ENCODE measurements at places on chromosomes 2 and 18.

DNA sequence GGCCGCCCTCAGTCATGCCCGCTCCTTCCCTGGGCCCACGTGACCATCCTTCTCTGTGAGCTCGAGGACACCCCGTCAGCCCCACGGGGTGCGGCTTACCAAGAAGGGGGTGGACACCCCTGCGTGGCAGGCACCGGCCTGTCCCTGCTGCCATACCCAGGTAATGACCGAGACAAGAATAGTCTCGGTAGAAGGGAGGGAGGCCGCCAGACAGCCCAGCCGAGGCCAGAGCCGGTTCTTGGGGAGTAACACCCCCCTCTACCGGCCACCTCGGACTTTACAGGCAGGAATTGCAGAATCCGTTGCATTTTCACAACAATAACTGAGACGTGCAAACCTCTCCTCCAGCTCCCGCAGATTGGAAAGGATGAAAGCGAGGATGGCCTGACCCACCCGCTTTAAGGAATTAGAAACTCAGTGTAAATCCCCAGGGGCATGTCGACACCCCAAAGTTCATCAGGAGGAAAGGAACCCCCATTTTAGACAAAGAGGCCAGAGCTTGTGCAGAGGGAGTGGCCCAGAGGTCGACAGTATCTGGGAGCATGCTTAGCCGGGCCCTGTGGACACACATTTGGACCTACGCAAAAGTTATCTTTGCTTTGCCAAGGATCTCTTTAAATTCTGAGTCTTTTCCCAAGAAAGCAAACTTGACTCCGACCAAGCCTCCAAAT, 60.1 kb upstream of the GLI2 start:
- no peak for DNase-seq

DNA sequence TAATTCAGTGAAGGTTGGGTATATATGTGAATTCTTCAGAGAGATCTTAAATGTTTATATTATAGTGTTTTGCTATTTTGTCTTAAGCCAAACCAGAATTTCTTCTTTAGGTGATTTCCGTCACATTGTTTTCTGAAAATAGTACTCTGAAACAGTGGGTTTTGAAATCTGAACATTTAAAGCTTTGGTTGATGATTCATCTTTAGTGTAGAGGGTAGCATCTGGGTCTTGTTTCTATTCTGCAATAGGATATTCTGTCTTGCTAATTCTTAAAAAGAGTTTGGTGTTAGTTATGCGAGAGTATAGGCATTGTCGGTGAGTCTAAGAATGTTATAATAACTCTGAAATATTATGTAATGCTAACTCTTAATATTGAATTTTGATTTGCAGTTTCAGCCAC, 69.6 kb upstream of the FAM237A start:
- DNase-seq, result no peak

GRCh38 chr2:61165946-61166345, 4.0 kb downstream of the C2orf74 start:
- DNase-seq, result no peak

- no peak for DNase-seq
Measured at GRCh38 chr2:26521054-26521912, 43.4 kb upstream of the OTOF start.

- no peak for DNase-seq
Measured at GRCh38 chr2:176795823-176796222, 416.8 kb upstream of the HNRNPA3 start.

- no peak for DNase-seq
Measured at GRCh38 chr2:84815146-84815545, 65.7 kb downstream of the TRABD2A start.

- DNase-seq, result no peak
Measured at GRCh38 chr2:17164550-17164949, 353.7 kb downstream of the RAD51AP2 start.

DNA sequence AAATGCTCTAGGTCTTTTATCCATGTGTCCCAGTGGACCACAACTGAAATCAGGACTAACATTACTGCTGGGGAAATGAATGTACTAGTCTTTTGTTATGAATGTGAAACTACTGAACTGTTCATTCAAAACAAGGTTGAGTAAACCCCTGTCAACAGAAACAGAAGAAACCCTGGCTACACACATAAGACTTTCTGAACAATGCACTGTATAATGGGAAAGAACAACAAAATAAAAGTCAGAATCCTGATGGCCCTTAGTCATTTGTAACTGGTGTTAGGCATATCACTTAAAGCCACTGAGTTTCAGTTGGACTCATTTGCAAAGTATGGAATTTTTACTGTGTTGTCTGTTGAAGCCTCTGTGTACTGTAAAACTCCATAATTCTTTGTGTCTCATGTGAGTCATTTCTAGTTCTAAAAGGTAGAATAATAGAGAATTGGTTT, 77.0 kb upstream of the UBXN4 start:
- no peak for DNase-seq

GRCh38 chr2:98487806-98488189, 43.1 kb downstream of the INPP4A start:
- no peak for DNase-seq

- no peak for DNase-seq
Measured at GRCh38 chr2:148742373-148742772, 97.8 kb downstream of the EPC2 start.

DNA sequence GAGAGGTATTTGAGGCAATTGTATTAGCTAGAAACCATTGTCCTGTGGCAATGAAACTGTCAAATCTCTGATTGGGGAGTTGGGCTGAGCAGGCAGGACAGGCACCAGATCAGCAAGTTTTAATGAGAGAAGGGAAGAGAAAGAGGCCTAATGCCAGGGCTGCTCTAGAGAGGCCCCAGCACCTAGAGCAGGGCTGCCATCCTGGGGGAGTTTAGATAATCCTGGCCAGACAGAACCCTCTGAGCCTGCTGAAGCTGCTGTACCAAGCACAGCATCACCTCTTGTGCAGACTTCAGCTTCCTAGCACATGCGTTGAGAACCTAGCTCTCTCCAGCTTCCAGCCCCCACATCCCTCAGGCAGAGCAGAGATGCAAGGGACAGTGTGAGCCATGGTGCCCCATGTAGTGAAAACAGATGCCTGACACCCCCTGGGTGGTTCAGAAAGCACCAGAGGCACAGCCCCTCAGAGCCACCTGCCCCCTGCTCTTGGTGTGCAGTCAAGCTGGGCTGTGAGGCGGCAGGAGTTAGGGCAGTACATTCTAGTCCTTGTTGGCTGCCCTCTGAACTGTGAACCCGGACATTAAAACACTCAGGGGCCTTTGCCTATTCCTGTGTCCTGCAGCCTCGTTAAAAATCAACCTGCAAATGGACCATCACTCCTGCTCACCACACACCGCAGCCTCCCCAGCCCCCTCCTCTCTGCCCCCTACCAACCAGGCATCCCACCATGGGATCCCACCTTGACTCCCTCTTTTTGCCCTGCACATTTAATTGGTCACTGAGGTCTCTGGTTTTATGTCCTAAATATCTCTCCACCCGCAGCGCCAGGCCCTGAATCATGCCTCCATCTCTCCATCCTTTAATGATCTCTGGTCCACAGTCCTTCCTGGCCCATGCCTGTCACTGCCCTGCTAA, 52.7 kb downstream of the ADD2 start:
- no peak for DNase-seq

GRCh38 chr2:11366326-11366741, 21.9 kb upstream of the ROCK2 start:
- DNase-seq, result no peak

DNA sequence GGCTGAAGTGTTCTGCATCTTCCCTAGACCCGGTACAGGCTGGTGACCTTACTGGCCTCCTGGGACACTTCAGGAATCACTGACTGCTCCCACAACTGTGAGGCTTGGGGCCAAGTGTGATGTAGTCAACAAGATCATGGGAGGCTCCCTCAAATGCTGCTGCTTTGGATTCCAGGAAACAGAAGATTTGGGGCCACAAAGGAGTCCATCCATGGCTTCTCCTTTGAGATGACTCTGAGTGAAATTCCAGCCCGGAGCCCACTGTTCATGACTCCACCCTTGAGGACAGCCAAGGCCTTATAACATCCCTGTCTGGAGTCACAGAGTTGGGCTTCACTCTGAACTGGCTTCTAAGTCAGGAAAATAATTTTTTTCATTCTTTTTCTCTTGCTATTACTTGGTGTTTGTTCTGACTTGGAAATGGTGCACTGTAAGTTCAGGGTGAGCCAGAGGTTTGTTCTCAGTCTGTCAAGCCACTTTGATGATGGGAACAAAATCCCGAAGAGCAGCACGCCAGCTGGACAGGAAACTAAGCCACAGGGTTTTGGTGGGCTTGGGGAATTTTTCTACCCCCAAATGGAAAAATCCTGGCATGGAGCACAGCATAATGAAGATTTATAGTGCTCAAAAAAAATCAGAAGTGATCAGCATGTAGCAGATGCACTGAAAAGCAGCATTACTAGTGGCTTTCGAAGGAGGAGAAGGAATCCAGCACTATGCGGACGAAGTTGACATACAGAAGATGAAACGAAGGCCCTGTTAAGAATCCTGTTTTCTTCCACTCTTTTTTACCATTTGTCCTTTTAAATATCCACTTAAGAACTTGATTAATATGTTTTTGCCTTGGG, 98.1 kb upstream of the ZFP36L2 start:
- no peak for DNase-seq

DNA sequence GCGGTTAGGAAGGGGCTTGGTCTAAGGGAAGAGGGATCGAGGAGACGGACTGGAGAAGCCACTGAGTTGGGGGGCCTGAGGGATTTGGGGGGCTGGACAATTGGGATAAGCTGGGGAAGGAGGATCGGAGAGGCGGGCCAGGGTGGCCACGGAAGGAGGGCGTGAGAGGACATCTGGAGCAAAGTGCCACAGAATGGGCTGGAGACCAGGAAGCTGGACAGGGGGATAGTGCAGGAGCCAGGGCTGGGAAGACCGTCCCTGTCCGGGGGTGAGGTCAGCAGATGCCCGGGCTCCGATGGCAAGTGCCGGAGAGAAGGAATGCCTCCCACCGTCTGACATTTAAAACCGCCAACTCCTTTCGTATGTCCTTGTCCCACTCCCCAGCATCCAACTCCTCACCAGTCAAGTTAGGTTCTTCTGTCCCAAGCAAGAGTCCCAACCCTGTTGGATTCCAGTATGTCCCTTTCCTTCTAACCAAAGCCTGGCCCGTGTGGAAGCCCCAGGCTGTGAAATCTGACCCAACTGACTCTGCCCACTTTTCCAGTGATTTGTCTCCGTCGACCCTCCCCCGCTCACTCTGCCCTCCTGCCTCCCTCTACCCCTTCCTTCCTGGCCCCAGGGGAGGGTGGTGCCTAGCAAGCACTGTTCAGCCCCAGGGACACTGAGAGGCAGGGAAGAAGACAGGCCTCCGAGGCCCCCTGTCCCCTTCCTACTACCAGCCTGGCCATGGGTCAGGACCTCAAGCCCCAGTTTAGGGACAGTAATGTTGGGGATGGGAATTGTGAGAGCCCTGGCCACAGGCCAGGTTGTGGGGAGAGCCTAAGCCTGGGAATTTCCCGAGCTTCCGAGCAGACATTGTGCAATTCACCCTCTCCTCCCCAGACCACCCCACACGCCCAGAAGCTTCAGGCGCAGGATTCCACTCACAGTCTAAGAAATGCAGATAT, 31.5 kb upstream of the TMBIM1 start:
- DNase-seq, result no peak

GRCh38 chr2:157735532-157735931, 106.9 kb upstream of the ACVR1C start:
- DNase-seq, result no peak

GRCh38 chr18:50327983-50328382, 40.5 kb upstream of the CXXC1 start:
- no peak for DNase-seq

DNA sequence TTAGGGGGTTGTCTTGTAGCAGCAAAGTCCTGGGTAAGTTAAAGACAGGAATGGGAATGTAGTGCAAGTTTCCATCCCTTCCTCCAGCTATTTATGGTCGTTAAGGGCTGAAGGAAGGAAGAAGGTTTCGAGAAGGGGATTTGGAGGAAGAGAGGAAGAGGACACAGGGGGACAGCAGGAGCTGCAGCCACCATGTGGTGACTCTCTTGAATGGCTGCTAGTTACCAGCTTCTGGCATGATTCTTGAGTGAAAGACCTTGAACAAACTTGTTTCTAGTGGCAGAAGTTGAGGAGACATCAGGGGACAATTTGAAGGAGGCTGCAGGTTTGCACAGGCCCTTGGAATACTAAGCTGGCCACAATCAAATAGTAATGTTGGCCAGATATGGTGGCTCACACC, 116.6 kb downstream of the MTX2 start:
- no peak for DNase-seq

DNA sequence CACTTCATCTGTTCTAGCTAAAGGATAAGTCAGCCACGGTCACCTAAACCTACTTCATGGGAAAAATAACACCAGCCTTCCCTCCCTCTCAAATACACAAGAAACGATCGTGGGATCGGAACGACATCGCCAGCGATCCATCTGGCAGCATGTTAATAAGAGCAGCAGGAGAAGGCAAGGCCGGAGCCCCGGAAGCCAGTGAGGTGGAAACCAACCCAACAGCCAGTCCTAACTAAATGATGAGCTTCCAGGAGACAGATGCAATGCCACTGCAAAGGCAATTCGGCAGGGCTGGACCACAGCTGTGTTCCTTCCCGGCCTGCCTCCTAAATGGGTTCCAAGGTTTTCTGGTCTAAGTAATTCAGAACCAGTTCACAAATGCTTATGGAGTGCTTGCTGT, 117.5 kb downstream of the TMEM163 start:
- DNase-seq, result no peak

- DNase-seq, result no peak
Measured at GRCh38 chr2:11550901-11551568, 17.2 kb downstream of the GREB1 start.

- no peak for DNase-seq
Measured at GRCh38 chr2:241724975-241725870, 9.2 kb upstream of the D2HGDH start.

GRCh38 chr2:3284657-3285630, 92.7 kb downstream of the EIPR1 start:
- DNase-seq, result no peak

- DNase-seq, result no peak
Measured at GRCh38 chr2:46229134-46230063, 67.8 kb upstream of the EPAS1 start.

- no peak for DNase-seq
Measured at GRCh38 chr2:129802290-129802689, 177.2 kb upstream of the RAB6C start.

DNA sequence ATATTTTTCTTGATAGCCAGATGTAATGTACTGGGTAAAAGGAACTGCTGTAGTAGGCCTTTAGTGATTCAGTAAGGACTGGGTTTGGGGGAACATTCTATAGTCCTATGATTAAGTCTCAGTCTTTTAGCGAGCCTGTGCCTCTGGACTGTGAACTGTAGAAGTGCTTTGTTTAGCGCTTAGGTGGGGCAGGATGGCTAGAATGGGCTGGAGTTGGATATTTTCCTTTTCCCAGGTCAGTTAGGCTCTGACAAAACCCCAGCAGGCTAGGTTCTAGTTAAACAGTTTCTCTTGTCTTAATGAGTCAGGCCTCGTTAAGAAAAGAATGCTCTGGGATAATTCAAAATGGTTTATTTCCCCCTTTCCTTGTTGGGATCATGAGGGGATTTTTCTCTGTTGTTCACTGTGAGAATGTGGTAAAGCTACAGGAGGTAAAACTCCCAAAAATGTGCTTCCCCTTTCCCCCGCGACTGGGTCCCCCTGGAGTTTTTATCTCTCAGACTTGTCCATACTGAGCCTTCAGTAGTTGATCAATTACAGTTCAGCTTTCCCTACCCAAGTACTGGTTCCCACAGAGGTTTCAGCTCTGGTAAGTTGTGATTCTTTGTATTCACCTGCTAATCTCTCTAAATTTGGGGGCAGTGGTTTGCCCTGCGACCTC, 31.5 kb downstream of the EHBP1 start:
- no peak for DNase-seq

GRCh38 chr2:111061191-111061590, 59.5 kb upstream of the BCL2L11 start:
- DNase-seq, result no peak

GRCh38 chr2:156329927-156330726, 2.4 kb downstream of the NR4A2 start:
- DNase-seq, result no peak

GRCh38 chr2:19357402-19358241, 801 bp downstream of the OSR1 start:
- no peak for DNase-seq

All from type B pancreatic cell (in vitro differentiated cells).